ENCODE measurements at places on chromosomes 13 and 19.

- peaks cover 11% of the 10 kb centered on the region for H3K36me3 ChIP-seq
- H3K27ac ChIP-seq: peak overlapping the region; percentile 97
- peaks cover 62% of the 10 kb centered on the region for H3K4me1 ChIP-seq
- H3K4me3 ChIP-seq: peak overlapping the region; percentile 78
- no peak for DNase-seq
- no peaks in the 10 kb centered on the region for H3K27me3 ChIP-seq
Measured at GRCh38 chr19:17843292-17843827, 4.4 kb downstream of the JAK3 start.

DNA sequence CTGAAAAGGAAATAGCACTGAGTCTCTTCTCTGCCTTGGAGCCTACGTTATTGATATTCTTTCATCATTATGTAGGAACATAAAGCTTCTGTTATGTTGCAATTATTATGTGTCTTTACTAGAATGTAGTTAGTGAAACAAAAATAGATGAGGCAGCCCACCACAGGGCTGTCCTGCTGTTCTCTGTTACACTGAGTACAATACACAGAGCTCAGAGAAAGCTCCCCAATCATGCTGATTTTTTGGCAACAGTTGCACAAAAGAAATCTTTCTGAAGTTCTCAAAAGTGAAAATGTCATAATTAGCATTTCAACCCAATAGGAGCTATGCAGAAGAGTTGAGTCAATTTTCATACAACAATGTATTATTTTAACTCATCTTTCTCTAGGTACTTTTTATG, 119.5 kb downstream of the EFNB2 start:
- H3K27me3 ChIP-seq: peaks cover 8% of the 10 kb centered on the region
- H3K36me3 ChIP-seq: no peaks in the 10 kb centered on the region
- H3K4me3 ChIP-seq: no peak overlapping the region
- H3K4me1 ChIP-seq: no peaks in the 10 kb centered on the region
- no peak overlapping the region for H3K27ac ChIP-seq

GRCh38 chr13:33497146-33497845, 211.7 kb upstream of the STARD13 start:
- no peak overlapping the region for H3K4me3 ChIP-seq
- no peak overlapping the region for H3K27ac ChIP-seq
- H3K27me3 ChIP-seq: peaks cover 28% of the 10 kb centered on the region
- DNase-seq: no peak

DNA sequence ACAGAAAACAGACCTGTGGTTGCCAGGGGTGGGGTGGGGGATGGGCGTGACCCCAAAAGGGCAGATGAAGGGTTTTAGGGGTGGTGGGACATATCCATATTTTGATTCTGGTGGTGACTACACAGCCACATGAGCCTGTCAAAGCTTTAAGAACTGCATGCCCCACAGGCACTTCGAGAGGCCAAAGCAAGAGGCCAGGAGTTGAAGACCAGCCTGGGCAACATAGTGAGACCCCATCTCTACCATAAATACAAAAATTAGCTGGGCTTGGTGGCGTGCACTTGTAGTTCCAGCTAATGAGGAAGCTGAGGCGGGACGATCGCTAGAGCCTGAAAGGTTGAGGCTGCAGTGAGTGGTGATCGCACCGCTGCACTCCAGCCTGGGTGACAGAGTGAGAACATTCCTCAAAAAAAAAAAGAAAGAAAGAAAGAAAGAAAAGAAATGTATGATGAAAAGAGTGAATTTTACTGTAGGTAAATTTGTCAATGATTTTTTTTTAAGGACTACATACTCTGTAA, 18.9 kb upstream of the BCL3 start:
- peaks cover 19% of the 10 kb centered on the region for H3K4me1 ChIP-seq
- DNase-seq: no peak

GRCh38 chr13:98581971-98582702, 5.2 kb upstream of the STK24 start:
- peak overlapping the region; percentile 25 for H3K27ac ChIP-seq
- DNase-seq: no peak
- H3K4me1 ChIP-seq: peaks cover 6% of the 10 kb centered on the region
- no peak overlapping the region for H3K4me3 ChIP-seq
- H3K36me3 ChIP-seq: no peaks in the 10 kb centered on the region
- no peaks in the 10 kb centered on the region for H3K27me3 ChIP-seq

DNA sequence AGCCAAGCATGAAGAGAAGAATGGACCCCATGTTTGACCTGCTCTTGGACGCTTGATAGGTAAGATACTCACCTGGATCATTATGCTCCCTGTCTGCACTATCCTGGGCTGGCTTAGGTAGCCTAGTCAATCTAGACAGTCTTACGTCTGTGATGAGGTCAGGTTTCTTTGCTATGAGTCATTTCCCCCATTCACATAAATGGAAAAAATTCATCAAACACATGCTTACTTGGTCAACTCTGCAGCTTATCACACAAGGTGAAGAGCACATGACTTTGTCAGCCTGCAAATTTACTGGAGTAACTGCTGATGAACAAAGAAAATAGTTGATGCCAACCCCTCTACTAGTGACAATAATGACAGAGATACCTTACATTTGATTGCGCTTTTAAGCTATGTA, 170.0 kb downstream of the NUFIP1 start:
- no peak for DNase-seq
- no peaks in the 10 kb centered on the region for H3K4me1 ChIP-seq
- H3K27me3 ChIP-seq: peaks cover 9% of the 10 kb centered on the region
- H3K27ac ChIP-seq: no peak overlapping the region

- no peaks in the 10 kb centered on the region for H3K4me1 ChIP-seq
- H3K36me3 ChIP-seq: no peaks in the 10 kb centered on the region
- no peak for DNase-seq
- H3K27me3 ChIP-seq: no peaks in the 10 kb centered on the region
Measured at GRCh38 chr13:63044589-63045313, 1629.1 kb upstream of the PCDH20 start.

DNA sequence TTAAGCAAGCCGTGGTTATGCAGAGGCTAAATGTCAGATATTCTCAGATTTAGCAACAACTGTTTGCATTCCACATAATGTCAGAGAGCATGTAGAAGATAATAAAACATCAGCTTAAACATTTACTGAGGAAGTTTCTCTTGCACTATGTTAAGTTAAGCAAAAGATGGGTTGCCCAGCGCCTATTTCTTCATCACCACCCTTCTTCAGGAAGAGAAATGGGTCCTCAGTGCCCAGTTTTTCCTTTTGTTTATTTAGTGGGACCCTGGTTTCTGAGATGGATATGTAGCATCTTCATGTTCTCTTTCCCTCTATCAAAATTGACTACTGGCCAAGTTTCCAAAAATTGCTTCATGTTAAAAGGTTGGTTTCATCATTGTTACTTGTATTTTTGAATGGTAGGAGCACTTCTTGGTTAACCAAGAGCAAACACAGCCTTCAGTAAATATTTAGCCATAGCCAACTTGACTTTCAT, 356.8 kb downstream of the RFC3 start:
- no peaks in the 10 kb centered on the region for H3K4me1 ChIP-seq
- H3K36me3 ChIP-seq: no peaks in the 10 kb centered on the region
- no peak for DNase-seq
- peaks cover 5% of the 10 kb centered on the region for H3K27me3 ChIP-seq

DNA sequence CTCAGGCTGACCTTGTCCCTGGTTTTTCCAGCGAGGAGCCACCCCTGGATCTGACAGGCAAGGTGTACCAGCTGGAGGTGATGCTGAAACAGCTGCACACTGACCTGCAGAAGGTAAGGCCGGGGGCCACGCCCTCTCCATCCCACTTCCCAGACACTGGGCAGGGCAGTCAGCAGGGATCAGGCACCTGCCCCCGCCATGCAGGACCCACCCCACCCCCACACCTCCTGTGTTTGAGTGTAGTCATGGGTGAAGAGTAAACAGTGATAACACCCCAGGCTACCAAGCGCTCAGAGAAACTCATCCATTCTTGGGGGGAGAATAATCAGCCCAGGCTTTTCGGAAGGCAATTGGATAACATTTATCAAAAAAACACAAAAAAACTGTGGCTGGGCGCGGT, 19.9 kb downstream of the DPF1 start:
- H3K4me3 ChIP-seq: no peak overlapping the region
- no peak overlapping the region for H3K27ac ChIP-seq
- no peaks in the 10 kb centered on the region for H3K27me3 ChIP-seq
- H3K36me3 ChIP-seq: peaks cover 38% of the 10 kb centered on the region
- no peak for DNase-seq
- no peaks in the 10 kb centered on the region for H3K4me1 ChIP-seq

- H3K27me3 ChIP-seq: peaks cover 5% of the 10 kb centered on the region
- H3K4me3 ChIP-seq: no peak overlapping the region
- no peak overlapping the region for H3K27ac ChIP-seq
- H3K4me1 ChIP-seq: no peaks in the 10 kb centered on the region
Measured at GRCh38 chr13:91115776-91116175, 231.7 kb upstream of the MIR17HG start.

DNA sequence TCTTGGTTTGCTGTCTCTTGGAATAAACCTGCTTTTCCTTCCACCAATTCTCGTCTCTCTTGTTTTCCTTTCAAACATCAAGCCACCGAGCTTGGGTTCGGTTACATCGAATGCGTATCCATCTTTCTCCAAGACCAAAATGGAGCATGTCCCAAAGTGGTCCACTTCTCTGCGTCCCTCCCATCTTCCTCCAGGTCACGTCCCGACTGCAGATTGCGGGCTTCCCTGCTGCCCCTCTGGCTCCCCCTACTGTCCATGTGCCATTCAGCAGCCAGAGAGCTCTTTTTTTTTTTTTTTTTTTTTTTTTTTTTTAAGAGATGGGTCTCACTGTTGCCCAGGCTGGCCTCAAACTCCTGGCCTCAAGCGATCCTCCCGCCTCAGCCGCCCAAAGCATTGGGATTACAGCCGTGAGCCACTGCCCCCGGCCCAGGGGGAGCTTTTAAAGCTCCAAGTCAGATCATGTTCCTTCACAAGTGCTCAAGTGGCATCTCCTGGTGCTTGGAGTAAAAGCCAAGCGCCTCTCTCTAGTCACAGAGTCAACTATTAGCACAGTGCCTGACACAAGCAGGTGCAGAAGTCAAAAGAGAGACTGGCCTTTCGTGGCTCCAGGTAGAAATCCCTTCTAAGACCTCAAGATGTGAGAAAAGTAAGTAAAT, 10.0 kb downstream of the COL5A3 start:
- H3K27me3 ChIP-seq: peaks cover 73% of the 10 kb centered on the region
- no peaks in the 10 kb centered on the region for H3K36me3 ChIP-seq
- H3K27ac ChIP-seq: no peak overlapping the region
- no peaks in the 10 kb centered on the region for H3K4me1 ChIP-seq

GRCh38 chr19:55131421-55131820, 14.0 kb upstream of the PPP1R12C start:
- no peaks in the 10 kb centered on the region for H3K4me1 ChIP-seq
- H3K4me3 ChIP-seq: no peak overlapping the region
- peaks cover 81% of the 10 kb centered on the region for H3K27me3 ChIP-seq
- H3K27ac ChIP-seq: no peak overlapping the region

GRCh38 chr19:42433503-42434260, 6.5 kb upstream of the LIPE start:
- H3K4me1 ChIP-seq: peaks cover 4% of the 10 kb centered on the region
- DNase-seq: peak; percentile 54

- no peaks in the 10 kb centered on the region for H3K36me3 ChIP-seq
- peaks cover 13% of the 10 kb centered on the region for H3K4me1 ChIP-seq
- H3K4me3 ChIP-seq: peak within 1 kb of the TSS; percentile 90
Measured at GRCh38 chr19:12994701-12995595, at the start of gene NFIX. NFIX (plus strand) TSS chr19:12995475; CDS start chr19:12995838, 363 bp downstream.
